ENCODE measurements at places on chromosomes 6 and 20. TPM values are rescaled to one million over a fixed set of nuclear protein-coding genes. Genes with fewer than 3 reads are reported as not detected.

DNA sequence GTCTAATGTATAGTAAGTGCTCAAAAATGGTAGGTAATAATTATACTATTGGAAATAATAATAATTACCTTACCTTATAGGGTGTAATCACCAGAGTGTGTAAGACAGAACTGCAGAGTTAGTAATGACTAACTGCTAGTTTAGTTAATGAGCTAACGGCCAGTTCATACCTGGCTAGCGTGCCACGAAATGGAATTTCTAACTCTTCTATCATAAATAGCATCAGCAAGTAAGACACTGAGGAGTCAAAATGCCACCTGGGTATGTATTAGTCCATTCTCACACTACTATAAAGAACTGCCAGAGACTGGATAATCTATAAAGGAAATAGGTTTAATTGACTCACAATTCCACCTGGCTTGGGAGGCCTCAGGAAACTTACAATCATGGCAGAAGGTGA, 63.4 kb upstream of the CEP85L start:
- DNase-seq, result no peak

DNA sequence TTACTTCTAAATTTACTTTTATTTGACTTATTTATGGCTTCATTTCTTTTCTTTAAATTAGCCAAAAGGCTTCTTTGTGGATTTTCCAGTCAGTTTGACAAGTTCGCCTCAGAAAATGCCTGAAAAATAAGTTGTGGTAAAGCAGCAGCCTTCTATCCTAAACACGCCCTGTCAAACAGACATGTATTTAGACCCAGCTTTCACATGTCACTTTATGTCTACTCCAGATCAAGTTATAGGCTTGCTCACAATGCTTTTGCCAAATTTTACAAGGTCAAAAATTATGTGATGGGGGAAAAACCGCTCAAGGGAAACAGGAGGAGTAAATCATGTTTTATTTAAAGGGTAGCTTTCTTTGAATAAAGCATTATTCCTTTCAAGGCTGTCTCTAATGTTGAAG, 615.0 kb downstream of the HDGFL1 start:
- no peak for DNase-seq

- DNase-seq, result no peak
Observed at GRCh38 chr20:52948491-52948890, 23.7 kb upstream of the TSHZ2 start.

DNA sequence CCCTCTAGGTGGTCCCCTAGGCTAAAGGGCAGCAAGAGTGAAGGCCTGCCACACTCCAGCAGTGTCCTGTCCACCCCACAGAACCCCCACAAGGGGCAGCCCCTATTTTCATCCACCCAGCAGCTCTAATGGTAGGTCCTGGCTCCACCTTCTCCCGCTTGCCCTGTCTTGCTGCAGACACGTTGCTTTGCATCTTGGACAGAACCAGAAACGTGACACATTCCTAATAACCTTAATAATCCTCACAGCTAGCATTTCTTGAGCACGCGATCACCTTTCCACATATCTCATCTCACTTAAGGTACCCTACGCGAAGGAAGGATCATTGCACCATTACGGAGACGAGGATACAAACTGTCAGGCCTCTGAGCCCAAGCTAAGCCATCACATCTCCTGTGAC, 11.7 kb upstream of the SLC22A23 start:
- no peak for DNase-seq

- DNase-seq, result no peak
Observed at GRCh38 chr20:37344506-37345338, 1.2 kb upstream of the SRC start.

DNA sequence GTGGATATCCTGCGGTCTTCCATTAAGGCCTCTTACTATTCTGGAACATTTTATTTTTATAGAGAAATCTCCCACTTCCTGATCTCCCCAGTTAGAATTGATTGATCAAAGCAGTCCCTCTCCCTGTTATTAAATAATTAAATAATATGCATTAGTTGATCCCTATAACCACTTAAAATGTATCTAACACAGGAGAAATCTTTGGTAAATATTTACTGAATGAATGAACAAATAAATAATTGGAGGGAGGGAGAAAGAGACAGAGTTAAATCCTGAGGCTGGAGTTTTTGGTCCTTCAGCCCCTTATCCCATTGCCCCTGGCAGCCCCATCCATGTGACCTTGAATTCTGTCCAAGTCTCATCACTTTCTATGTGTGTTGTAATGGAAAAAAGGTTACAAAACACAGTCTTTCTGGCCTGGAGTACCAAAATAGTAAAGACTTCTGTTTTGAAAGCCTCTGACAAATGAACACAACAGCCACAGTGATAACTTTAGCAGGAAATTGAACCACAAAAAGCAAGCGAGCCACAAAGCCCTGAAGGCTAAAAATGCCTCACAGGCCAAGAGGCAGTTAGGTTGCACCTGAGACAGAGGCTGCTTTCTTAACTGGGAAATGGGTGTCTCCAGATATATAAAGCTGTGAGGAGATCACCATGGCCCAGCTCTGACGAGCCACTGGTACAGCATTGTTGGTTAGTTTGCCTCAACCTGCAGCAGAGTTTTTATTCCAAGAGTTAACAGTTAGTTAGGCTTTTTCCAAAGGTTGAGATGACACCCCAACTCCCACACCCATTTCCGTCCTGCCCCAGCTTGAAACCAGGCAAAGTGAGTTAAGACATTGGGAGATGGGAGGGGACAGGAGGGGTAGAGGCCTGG, 11.3 kb downstream of the NT5E start:
- DNase-seq, result no peak

- DNase-seq, result no peak
Observed at GRCh38 chr20:16432466-16433292, 140.6 kb downstream of the KIF16B start.

DNA sequence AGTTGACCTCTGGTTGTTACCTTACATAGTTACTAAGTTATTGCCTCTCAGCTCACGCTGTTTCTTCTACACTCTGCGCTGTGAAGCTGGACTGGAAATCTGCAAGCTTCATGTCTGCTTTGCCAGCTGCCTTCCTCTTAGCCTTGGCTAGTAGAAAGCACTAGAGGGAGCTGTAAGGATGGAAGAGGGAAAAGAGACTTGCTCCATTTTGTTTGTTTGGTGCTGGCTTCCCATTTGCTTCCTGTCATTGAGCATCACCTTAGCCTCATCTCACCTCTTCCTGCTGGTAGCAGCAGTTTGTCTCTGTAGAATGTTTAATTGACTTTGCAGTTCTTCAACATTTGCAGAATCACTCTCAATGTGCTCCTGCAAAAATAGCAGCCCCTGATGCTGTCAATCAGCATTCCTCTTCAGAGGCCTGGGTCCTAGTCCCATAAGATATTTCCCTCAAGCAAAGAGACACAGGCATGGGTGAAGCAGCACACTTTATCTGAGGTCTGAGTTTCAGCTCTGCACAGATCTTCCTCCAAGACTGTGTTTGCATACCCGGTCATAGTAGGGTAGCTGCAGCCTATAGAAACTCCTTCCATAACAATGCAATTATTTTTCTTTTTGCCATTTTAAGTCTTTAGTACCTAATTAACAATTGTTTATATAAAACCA, 302.2 kb upstream of the EPHA7 start:
- DNase-seq, result no peak

DNA sequence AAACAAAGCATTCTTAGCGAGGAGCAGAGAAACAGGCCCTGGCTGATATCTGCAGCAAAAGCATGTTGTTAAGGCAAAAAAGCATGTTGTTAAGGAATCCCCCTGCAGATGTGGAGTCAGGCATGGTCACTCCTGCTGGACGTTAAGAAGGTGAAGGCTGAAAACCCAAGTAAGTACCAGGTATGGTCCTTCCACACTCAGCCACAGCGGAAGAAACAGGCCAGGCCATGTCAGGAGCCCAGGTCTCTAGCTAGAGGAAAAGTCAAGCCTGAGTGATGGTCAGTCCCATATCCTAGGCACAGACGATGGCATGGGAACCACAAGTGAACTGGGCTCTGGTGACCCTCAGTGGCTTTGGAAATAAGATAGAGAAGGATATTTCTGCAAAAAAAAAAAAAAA, 32.5 kb upstream of the MAS1L start:
- no peak for DNase-seq

DNA sequence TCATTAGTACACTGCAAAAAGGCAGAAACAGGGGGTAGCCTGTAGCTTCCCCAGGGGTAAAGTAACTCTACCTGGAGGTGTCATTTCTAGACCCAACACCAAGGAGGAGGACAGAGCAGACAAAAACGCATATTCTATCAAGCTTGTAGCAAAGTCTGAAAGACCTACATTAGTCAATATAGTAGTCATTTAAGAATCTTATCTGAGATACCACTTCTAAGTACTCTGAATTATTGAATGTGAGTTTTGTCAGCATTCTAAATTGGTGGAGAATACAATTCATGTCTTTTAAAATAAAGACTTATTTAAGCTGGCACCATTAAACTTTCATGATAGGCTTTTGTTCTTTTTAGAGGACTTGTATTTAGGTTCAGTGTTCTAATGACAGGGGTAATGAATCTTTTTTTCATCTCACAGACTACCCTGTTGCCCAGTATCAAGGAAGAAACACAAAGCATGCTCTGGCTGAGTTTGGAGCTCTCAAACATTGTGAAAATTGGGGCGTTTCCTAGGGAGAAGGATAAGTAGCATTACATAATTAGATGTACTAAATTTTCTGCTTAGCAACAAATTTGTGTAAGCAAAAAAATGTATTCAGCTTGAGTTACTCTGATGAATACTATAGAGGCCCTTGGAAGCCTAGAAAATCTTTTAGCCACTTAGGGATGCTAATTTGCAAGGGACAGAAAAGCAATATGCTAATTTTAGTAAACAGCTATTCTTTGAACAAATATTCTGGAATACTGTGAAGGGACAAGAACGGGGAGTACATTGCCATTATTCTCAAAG, 255.4 kb upstream of the HSF2 start:
- DNase-seq, result no peak

- DNase-seq, result no peak
Observed at GRCh38 chr6:148771212-148771601, 24.4 kb downstream of the UST start.

DNA sequence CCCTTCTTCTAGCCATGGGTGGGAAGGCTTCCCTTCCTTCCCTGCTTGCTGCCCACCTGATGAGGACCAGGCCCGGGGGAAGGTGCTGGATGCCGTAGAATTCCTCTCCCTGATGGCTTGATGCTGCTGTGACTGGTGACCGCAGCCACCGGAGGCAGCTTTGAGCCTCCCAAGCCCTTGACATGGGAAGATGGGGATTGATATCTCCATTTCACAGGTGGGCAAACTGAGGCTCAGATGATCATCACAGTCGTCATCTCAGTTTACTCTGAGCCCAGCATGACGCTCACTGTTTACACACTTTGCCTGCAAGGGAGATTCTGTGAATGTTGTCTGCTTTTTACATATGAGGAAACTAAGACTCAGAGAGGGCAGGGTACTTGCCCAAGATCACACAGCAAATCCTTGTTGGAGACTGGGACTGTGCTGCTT, 43.9 kb downstream of the SRC start:
- no peak for DNase-seq

DNA sequence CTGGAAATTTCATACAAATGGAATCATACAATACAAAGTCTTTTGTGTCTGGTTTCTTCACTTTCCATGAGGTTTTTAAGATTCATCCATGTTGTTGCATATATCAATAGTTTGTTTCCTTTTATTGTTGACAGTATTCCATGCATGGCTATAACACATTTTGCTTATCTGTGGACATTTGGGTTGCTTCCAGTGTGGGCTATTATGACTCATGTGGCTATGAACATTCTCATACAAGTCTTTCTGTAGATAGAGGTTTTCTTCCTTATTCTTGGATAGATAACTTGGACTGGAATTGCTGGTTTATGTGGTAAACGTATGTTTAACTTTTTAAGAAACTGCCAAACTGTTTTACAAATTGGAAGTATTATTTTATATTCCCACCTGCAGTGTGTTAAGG, 30.0 kb upstream of the KIF6 start:
- DNase-seq, result no peak

DNA sequence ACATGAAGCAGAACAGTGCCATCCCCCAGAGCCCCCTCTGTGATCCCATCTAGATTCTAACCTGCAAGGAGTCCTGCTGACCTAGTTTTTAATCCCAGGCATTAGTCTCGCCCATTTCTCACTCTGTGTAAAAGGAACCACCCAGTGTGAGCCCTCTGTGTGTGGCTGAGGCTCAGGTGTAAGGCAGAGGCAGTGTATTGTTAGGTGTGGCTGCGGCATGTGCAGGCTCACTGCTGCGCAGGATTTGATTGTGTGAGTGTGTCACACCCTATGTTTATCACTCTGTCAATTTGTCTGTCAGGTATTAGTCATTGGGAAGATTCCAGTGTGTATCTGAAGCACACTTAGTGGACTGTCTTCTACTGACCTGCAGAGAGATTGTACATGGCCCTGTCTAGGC, 13.7 kb upstream of the CST8 start:
- no peak for DNase-seq

DNA sequence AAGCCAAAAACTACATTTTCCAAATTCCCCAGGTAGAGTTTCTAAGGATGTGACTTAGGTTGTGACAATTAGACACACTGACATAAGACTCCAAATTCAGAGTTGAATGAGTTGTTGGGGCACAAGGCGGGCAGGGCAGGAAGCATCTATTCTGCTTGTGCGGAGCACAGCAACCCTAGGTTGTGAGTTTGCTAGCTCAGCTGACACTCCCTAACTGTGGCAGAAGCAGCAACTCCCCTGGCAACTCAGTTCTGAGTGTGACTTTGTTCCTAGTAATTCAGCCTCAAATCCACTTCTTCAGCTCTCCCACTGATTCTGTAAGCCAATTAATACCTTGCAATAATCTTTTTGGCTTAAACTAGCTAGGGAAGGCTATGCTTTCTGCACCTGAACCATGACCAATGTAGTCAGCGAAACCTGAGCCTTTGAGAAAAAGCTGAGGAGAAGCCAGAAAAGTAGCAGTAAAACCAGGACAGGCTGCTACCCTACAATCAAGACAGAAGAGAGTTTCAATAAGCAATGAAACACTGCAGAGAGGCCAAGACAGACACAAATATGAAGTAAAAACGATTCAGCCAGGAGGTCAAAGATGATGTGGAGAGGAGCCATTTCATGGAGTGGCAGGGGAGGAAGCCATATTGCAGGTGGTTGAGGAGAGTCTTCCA, 30.0 kb upstream of the PAQR8 start:
- no peak for DNase-seq

The SPATA25 gene
- 0.50 TPM for polyA plus RNA-seq

The TRIM40 gene
- polyA plus RNA-seq, result not detected

The MMP24 gene
- polyA plus RNA-seq, result 0.45 TPM

The ARFGEF3 gene
- polyA plus RNA-seq, result 0.02 TPM

The TULP1 gene
- not detected for polyA plus RNA-seq

The NHSL1 gene
- 10.2 TPM for polyA plus RNA-seq
